ENCODE measurements at places on chromosomes 3 and 15.

GRCh38 chr3:180619723-180620122 is 17.8 kb downstream of the TTC14 start:
- no peak for DNase-seq

GRCh38 chr3:16279010-16279801 is 14.2 kb downstream of the OXNAD1 start:
- no peak for DNase-seq

GRCh38 chr15:25446076-25446475 is 7.3 kb upstream of the UBE3A start:
- DNase-seq: no peak

- DNase-seq: peak; percentile 90
Observed at GRCh38 chr15:89750560-89751542, at the start of gene MESP1. Gene MESP1 (minus strand): TSS chr15:89751249. CDS start chr15:89751231, 18 bp downstream.

DNA sequence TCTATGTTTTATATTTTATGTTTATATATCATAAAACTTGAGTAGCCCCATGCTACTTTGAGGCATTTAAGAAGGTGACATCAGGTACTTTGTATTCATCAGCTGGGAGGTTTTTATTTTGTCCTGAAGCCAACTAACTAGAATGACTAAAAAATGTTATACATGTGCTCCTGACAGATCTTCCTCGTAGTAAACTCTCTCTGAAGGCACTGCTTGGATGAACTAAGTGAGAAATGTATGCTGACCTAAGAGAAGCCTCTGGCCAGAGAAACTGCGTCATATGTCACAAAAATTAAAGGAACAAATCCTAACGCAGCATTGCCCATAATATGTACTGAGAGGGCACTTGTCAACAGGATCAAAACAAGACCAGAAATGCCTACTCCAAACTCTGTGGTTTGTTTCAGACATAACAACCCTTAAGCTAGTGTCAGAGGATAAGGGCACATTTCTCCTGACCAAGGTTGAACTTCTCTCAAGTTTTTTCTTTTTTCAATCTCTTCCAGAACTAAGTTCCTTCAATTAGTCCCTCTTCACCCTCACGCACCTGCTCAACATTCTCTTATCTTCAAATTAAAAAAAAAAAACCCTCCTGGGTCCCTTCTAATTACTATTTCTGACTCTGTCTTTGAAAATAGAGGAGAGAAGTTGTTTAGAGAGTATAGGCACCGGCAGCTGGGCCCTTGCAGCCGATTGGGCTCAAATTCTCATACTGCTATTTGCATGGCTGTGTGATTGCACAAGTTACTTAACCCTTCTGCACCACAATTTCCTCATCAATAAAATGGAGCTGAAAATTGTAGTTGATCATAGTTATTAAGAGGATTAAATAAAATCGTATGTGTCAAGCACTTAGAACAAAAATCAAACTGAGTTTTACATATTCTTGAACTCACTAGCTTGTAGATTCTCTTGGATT is 159.0 kb downstream of the FRMD5 start:
- peak; percentile 77 for DNase-seq

DNA sequence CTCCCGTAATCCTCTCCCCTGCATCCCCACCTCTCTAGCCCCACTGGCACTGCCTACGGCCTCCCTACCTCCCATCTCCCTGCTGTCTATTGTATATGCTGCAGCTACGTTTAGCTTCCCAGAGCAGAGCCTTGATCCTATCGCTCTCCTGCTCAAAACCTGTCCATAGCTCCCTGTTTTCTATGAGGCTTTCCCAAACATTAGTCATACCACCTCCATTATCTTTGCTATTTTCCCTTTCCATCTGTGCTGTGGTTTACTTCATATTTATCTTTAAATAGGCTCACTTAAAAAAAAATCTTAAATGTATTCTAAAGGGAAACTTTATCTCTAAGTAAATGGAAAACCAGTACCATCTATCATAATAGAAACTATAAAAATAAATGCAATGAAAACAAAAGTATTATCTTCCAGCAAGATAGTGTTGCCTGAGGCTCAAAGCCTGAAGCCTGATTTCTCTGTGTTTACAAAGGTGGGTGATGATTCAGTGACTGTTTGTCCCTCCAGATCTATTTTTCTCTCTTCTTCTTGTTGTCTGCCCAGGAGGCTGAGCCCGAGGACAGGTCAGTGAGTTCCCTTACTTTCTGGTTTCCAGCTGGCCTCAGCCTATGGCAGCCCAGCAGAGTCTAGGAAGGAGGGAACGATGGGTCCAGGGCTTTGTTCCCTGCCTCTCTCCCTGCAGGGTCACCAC is 397.1 kb upstream of the CFAP20DC start:
- peak; percentile 55 for DNase-seq

GRCh38 chr15:71611553-71612396 is 198.6 kb upstream of the NR2E3 start:
- peak; percentile 41 for DNase-seq

DNA sequence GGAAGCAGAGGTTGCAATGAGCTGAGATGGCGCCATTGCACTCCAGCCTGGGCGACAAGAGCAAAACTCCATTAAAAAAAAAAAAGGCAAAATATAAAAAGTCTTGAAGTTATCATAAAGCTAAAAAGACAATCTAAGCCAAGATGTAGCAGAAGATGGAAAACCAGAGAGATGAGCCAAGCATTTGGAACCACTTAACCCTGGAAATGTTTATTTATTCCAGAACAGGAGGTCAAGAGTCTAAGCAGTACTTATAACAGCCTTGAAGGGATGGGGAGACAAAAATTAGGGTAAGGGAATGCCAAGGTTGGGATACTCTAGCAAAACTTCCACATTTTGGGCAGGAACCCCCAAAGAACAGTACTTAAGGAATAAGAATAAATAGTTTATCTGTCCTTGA is 30.1 kb downstream of the FAIM start:
- peak; percentile 14 for DNase-seq

DNA sequence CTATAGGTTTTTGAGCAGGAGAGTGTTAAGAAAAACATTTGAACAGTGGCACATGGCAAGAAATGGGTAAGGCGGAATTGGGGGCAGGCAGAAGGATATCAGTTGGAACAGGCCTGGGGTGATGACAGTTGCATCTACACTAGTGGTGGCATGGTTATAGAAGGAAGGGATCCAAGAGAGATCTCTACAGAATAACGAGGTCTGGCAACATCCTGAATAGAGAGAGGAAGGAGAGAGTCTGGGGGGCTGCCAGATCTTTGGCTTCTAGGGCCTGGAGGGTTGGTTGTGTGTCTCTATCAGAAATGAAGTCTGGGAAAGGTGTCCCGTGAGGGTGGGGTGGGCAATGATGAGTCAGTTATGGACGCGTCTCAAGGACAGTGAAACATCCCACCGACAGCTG is 26.3 kb downstream of the FSTL1 start:
- no peak for DNase-seq

DNA sequence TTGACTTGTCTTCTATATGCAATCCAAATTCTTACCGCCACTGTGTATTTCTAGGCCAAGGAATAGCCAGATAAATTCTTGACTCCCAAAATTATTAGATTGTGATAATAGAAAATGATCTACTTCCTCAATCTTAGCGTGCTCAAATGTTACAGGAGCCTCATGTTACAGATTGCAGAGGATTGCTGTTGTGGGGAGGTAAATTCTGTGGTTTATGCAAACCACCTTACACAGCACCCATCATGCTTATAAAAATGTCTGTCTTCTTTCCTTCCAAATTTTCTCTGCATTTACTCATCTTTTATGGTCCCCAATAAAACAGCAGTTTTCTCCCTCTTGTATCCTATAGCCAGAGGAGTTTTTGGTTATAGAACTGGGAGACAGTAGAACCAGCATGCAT is 420.2 kb upstream of the ROBO1 start:
- peak; percentile 20 for DNase-seq

DNA sequence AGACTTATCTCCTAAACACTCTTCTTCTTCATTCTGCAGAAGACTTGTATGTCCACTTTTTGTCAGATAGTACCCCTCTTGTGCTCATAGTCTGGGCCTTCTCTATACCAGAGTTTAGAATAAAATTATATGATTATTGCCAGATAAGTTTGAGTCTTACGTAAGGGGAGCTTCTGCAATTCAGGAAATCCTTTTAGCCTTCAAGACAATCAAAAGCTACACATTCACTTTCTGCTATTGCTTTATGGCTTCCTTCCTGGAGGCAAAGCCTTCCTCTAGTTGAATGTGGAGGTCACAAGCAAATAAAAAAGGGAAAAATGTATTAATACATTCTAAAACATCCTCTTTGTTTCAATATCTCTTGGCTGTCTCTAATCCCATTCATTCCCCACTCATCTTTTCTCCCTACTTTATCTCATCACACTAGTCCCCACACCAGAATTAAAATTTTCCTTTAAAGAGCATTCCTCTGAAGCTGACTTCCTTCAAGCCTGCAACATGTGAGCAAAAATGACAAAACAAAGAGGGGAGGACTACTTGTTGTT is 186.8 kb downstream of the CPNE4 start:
- DNase-seq: no peak

- DNase-seq: no peak
Observed at GRCh38 chr3:52176951-52177700, 20.8 kb upstream of the ALAS1 start.

Data from fibroblast of lung (primary cell).